ENCODE measurements at places on chromosomes 2 and 18. TPM values are rescaled to one million over a fixed set of nuclear protein-coding genes. Genes with fewer than 3 reads are reported as not detected.

Gene EDAR
- not detected for total RNA-seq

Gene APOB
- total RNA-seq = 4.4 TPM

Gene ABCB11
- total RNA-seq = not detected

Gene TNFAIP6
- 13.3 TPM for total RNA-seq

Gene TEX44
- not detected for total RNA-seq

All from esophagus muscularis mucosa (tissue), 4 donors.